GF-D8 (cell line): ENCODE measurements at places on chromosomes 12 and 14.

DNA sequence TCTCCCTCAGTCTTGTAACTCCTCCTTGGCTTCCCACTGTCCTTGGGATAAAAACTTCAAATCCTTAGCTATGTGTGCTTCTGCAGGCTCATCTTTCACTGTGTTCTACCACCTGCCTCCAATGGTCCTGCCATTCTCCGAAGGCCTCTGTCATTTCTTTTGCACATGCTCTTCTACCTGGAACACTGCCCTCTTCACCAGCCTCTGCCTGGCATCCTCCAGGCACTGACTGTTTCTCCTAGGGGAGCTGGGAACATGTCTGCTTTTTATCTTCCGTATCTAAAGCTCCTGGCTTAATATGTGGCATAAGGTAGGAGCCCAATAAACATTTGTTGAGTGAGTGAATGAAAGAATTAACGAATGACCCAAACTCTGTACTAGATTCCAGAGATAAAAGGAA lies 603.3 kb upstream of the TMEM132C start:
- no peak for DNase-seq

- no peak for DNase-seq
Observed at GRCh38 chr12:121033625-121034349, 5.3 kb downstream of the OASL start.

DNA sequence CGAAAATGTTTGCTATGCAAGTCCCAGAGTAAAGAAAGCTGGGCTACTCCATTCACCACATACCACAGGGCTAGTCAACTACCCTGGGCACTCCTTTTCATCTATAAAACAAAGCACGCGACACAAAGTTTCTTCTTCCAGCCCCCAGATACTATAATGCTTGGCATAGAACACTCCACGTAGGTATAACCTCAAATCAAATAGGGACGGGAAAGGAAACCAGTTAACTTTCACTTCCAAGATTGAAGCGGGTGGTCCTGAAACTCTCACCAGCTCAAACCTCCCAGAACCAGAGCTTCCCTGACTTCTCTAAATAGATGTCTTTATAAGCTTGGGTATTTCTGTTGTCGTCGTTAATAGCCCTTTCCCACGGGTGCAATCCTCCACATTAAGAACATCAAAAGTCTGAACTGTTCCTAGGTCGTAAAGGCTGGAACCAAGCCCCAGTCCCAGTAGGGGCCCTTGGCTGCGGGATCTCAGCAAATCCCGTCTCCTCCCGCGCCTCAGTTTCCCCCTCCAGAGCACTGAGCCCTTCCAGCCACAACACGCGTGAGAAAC lies 647 bp downstream of the LGMN start:
- DNase-seq, result no peak

DNA sequence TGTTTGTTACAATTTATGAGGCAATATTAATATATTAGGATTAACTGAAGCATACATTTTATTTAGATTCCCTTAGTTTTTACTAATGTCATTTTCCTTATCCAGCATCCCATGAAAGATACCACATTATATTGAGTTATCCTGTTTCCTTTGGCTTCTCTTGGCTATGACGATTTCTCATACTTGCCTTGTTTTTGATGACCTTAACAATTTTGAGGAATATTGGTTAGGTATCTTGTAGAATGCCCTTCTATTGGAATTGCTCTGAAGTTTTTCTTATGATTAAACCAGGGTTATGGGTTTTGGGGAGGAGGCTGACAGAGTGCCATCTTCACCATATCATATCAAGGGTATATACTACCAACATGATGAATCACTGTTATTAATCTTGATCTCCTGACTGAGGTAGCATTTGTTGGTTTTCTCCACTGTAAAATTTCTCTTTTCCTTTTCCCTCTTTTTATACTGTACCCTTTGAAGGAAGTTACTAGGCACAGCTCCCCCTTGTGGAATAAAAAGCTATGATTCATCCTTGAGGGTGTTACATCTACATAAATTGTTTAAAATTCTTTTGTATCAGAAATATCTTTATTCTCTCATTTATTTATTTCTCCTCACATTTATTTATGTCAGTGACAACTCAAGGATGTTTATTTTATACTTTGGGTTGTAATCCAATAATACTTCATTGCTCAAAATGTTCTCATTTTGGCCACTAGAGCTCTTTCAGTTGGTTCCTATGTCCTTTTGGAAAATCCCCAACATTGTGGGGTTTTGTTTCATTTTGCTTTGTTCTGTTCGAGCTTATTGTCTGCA lies 239.0 kb downstream of the SLC16A7 start:
- DNase-seq, result no peak

DNA sequence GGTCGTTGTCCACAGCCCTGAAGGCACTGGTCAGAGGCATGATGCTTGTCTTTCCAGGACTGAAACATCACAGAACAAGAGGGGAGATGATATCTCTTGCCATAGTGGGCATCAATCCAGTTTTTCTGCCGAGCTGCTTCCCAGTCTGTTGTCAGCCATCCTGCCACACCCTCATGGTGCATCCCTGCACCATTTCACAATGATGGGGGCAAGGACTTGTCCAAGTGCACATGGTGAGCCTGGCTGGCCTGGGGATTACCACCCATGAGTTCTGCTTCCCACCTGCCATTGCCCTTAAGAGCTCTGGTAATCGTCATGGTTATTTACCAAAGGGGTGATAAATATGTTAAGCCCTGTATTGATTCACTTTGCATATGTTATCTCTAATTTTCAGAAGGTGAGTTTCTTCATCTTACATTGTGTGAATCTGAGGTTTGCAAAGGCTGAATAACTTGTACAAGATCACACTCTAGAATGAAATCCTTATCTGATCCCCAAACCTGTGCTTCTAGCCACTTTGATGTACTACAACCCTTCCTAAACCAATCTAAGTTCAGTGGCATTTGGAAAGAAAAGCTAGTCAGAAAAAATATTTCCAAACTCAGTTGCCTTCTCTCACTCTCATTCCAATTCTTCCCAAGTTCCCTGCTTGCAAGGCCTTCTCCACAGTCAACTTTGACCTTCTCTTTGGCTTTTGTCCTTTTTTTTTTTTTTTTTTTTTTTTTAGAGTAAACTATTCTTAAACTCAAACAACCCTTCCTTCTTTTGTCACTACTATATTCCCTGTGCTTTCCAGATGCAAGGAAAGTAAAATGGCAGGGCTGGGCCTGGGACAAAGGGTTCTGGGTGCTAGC lies 2.3 kb downstream of the AVIL start:
- no peak for DNase-seq
